Activated CD4-positive, CD25-positive, alpha-beta regulatory T cell treated with anti-CD3 and anti-CD28 coated beads, Interleukin-2, amount 50 U/mL, for 16 hours (primary cell): ENCODE measurements at places on chromosomes 3 and 15.

DNA sequence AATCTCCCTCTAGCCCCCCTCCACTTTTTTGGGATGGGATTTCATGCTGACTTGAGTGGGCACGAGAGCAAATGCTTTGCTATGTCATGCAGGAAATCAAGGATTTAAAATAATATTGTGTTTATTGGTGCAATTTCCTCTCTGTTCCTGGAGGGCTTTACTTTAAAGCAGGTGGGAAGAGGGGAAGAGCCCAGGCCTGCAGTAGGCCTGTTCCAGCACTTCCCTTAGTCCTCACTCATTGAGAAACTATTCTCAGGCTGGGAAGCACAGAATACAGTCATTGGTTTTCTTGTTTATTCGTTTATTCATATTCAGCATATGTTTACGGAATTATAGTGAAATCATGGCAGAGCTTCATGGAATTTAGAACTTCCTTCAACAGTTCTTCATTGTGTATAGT is 41.7 kb upstream of the SPSB4 start:
- DNase-seq, result no peak

DNA sequence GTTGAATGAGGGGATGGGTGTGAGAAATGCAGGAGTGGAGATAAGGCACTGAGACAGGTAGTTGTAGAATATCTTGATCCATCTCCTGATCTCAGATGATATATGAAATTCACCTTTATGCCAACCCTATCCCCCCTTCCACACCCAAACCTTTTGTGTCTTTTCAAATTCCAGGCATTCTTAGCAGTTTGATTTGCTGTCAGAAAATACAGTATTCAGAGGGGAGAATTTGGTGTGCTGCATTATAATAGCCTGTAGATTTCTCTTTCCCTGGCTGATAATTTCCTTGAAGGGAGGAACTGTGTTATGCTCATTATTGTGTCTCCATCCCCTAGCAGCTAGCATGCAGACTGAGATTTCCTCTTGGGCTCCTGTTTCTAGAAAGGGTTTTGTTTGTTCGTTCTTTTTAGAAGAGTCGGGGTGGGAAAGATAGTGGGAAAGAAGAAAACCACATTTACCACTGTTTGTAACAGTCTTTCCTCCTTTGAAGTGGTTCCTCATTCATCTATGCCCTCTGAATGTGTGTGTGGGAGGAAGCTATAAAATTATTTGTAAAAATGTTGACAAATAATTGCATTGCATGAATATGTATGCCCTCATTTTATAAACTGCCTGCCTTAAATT is 373.4 kb downstream of the DIPK2A start:
- DNase-seq, result no peak

DNA sequence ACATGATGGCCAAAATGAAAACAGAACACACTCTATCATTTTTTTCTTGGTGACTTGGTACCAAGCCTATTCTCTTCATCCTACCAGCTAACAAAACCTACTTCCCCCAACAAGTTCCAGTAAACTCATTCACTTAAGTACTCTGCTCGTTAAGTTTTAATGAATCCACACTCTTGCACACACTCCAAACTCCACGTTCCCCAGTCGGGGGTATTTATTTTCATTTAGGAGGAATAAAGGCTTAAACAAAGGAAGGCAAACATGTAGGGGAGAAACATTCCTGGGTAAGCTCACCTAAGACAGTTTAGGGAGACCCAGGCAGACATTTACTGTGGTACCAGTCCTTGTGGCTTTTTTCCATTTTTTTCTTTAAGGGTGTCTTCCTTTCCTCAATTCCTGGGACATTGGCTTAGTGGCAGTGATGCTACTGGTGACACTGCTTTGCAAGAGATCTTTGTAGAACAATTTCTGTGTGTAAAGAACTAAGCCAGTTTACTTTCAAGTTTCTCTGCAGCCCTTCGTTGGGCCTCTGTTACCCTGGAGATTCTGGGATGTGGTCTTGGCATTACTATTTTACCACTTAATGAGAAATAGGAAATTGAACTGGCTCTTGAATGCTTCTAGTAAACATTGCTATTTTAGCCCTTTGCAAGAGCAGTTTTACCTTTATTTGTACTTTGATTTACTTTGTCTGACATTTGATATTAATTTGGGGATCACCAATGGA is 117.3 kb upstream of the C15orf61 start:
- no peak for DNase-seq

- DNase-seq, result no peak
These were observed 507 bp upstream of the JMJD7 start for GRCh38 chr15:41827290-41827879.

DNA sequence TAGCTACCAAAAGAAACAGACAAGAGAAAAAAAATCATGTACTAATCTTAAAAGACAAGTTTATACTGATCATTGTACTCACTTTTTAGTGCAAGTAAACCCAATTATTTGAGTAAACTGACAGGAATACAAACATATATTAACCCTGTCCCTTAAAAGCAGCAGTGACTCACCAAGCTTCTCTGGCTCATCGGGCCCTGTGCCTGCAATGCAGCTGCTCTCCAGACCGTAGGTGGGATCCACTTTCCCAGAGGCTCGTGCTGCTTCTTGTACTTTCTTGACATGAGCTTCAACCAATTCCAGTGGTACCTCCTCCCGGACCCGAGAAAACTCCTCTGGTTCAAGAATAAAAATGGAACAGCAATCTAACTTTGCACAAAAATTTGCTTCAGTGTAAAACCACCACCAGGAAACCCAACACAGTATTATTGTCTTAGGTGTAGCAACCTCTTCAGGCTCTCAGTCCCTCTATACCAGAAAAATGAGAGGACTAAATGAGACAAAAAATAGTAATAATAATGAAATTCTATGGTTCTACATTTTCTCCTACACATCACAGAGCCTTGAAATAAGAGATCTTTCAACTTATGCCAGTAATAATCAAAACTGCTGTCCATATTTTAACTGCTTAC is 82.6 kb upstream of the CSPG5 start:
- DNase-seq, result no peak

DNA sequence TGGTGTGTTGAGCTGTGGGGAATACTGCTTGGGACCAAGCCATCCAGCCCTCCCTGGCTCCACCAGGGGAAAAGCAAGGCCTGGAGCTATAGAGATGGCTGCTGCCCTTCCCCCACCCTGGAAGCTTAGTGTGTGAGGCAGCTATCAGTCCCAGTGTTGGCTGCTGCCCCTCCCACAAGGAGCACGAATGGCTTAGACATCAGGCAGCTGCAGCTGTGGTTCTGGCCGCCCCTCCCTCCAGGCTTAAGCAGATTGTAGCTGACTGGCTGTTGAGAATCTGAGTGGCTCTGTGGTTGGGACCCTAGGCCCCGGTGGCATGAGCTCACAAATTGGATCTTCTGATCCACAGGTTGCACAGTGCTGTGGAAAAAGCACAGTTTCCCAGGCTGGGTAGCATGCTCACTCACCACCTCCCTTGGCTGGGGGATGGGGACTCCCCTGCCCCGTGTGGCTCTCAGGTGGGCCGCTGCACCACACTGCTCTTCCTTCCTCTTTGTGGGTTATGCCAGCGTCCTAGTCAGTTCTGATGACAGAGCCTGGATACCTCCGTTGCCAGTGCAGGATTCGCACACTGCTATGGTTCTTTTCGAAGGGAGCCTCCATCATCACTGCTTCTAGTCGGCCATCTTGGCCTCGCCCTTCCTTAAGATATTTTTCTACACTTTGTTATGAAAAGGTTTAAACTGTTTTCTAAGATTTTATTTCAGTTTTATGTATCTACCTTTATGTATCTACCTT is 21.2 kb upstream of the SUCNR1 start:
- DNase-seq, result no peak

GRCh38 chr15:85592148-85592547 is 202.6 kb downstream of the KLHL25 start:
- DNase-seq, result no peak

DNA sequence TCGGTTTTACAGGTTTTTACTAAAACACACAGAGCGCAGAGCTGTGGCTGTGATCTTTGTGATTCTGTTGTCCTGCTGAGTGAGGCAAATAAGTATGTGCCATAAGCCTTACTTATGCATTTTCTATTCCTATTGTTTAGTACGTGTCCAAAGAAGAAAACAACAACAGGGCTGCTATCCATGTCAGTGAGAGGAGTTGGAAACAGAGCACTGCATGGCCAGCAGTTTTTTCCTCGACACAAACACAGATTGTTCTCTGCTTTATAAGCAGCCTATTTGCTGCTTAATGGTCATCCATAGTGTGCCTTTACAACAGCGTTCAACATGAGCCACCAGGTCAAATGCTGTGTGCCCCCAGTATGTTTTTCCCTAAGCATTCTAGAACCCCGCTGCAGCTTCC is 79.8 kb downstream of the SHQ1 start:
- no peak for DNase-seq

DNA sequence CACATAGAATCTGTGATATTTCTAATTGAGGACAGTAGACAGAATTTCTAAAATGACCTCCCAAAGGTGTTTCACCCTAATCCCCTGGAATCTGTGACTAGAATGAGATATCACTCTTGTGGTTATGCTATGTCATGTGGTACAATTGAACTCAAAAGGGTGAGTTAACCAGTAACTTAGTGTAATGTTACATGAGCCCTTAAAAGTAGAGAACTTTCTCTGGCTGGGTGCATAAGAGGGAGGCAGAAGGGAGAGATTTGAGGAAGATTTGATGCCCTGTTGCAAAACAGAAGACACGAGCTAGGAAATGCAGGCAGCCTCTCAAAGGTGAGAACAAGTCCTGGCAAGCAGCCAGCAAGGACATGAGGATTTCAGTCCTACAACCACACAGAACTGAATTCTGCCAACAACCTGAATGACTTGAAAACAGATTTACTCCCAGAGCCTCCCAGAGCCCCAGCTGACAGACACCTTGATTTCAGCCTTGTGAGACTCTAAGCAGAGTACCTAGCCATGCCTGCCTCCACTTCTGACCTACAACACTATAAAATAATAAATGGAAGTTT is 160.3 kb downstream of the MTHFS start:
- DNase-seq, result no peak

GRCh38 chr15:40338041-40338657 is 2.6 kb downstream of the CCDC9B start:
- peak; percentile 49 for DNase-seq

- DNase-seq, result no peak
These were observed 108.9 kb downstream of the DUT start for GRCh38 chr15:48440084-48440483.

GRCh38 chr3:117243657-117244056 is 534.1 kb downstream of the TUSC7 start:
- no peak for DNase-seq

DNA sequence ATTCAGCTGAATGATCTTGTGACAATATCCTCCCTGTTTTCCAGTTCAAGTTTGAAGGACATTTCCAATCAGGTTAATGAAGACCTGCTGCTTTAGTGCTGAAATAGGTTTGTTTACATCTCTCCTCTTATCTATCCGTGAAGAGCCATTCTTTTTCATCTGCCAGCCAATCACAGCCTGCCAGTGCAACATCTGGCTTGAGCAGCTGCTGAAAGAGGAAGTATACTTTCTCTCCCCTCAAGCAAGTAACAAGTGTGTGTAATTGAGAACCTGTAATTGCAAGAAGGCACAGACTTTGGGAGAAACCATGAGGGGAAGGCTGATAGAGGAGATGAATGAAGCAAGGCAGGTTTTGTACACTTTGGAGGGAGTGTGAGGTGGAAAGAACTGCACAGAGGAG is 404.3 kb downstream of the AGBL1 start:
- no peak for DNase-seq

DNA sequence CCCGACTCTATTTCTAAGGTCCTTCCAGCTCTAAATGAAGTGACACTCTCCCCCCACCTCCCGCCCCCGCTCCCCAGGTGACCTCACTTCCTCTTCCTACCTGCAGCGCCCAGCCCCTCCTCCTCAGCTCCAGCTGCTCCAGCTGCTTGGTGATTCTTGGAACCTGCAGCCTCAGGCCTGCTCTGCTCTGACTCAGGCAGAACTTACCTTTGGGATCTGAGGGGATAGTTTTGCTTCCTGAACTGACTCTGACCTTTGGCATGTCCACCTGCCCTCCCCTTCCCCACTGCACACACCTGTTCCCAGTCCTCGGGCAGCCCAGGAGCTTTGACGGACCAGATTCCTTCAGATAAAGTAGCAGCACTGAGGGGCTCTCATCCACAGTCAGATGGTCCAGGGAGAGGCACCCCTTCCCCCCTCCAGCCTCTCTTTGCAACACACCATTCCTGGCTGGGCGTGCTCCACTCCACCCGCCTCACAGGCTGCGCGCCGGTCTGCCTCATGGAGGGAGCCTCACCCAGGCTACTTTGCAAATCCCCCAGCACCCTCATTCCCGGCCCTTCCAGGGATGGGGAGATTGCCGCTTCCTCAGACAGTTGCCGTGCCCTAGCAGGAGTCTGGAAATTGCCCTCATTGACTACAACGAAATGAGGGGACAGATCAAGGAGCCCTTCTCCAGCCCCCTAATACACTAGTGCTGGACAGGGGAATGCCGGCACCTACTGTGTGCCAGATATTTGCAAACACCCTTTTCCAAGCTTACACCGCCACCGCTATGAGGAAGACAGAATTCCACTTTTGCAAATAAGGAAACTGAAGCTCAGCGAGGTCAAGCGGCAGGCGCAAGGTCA is 692 bp upstream of the C15orf39 start:
- DNase-seq, result peak; percentile 11

DNA sequence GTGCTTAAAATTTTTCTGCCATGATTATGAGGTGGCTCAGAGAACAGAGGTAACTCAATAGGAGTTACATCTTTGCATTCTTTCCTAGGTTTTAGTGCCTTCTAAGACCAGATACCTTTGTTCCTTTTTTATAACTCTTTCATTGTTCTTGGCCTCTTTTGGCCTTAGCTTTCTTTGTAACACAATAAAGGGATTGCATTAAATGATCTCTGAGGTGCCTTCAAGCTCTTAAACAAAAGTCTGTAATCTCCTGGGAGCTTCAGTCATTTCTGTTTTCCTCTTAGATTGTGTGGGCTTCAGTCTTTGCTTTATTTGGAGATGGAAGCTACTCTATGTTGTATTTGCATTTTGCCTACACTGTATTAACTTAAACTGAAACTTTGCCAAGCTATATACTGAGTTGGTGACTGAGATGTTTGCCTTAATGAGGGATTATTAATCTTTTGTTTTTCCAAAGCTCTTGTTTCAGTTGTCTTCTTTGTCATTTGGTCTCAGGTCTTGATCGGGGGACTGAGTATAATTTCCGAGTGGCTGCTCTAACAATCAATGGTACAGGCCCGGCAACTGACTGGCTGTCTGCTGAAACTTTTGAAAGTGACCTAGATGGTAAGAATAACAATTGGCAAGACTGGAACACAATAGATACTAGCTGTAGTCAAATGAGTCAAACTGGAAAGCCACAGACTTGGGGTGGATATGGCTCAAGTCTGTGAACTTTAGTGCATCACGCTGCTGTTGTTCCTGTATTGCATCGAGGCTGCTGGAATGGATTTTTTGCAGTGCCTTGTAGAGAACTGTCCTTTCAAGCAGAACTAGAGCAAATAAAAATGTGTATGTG is 110.3 kb downstream of the HCN4 start:
- DNase-seq, result no peak

GRCh38 chr15:100104245-100104644 is 237.5 kb downstream of the ADAMTS17 start:
- no peak for DNase-seq

DNA sequence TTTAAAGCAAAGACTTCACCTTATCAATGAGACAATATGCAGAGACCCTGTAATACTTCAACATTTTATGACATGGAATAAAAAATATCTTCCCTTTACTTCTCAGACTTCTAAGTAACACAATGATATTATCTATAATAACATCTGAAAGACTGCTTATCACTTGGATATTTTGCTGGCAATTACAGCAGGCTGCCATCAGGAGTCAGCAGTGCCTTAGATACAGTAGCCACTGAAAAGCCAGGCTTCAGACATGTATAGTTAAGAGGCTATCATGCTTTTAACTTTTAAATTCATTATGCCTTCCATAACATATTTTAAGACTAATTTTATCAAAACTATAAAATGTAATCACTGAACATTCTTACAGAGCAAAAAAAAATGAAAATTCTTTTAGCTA is 227.5 kb downstream of the NEK10 start:
- no peak for DNase-seq
